ENCODE measurements at places on chromosomes 6 and 20.

- no peak for DNase-seq
Observed at GRCh38 chr6:53014063-53014462, 19.0 kb upstream of the GSTA4 start.

DNA sequence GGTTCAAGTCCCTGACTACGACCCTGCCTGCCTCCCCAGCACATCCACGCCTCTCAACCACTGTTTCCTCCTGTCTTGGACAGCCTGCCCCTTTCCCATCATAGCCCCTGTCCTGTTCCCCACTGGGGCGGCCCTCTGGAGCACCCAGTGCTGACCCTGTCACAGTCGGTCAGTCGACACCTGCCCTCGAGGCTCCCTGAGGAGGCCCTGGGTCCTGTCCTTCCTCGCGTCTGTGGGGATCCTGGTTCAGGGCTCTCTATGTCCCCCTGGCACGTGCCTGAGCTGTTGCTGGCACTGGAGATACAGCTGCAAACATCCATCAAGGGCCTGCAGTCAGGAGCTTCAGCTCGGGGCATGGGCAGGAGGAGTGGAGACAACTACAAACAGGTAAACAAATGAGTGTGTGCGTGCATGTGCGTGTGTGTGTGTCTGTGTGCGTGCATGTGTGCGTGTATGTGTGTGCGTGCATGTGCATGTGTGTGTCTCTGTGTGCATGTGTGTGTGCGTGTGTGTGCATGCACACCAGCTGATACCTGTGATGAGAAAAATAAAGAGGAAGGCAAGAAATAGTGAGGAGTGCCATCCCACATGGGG, 132.8 kb downstream of the PHACTR3 start:
- DNase-seq, result no peak

- no peak for DNase-seq
Observed at GRCh38 chr6:52620055-52620905, 43.4 kb upstream of the TRAM2 start.

DNA sequence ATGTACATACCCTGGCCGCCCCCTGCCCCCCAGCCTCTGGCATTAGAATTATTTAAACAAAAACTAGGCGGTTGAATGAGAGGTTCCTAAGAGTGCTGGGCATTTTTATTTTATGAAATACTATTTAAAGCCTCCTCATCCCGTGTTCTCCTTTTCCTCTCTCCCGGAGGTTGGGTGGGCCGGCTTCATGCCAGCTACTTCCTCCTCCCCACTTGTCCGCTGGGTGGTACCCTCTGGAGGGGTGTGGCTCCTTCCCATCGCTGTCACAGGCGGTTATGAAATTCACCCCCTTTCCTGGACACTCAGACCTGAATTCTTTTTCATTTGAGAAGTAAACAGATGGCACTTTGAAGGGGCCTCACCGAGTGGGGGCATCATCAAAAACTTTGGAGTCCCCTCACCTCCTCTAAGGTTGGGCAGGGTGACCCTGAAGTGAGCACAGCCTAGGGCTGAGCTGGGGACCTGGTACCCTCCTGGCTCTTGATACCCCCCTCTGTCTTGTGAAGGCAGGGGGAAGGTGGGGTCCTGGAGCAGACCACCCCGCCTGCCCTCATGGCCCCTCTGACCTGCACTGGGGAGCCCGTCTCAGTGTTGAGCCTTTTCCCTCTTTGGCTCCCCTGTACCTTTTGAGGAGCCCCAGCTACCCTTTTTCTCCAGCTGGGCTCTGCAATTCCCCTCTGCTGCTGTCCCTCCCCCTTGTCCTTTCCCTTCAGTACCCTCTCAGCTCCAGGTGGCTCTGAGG, 7.6 kb downstream of the CDKN1A start:
- DNase-seq, result no peak

GRCh38 chr6:160129881-160130615, 8.4 kb downstream of the SLC22A1 start:
- DNase-seq, result no peak

GRCh38 chr6:74574794-74575193, 631.1 kb downstream of the COL12A1 start:
- no peak for DNase-seq

- no peak for DNase-seq
Observed at GRCh38 chr6:142916881-142917280, 28.1 kb downstream of the HIVEP2 start.

- DNase-seq, result no peak
Observed at GRCh38 chr6:158311193-158311592, 1.1 kb upstream of the TULP4 start.

DNA sequence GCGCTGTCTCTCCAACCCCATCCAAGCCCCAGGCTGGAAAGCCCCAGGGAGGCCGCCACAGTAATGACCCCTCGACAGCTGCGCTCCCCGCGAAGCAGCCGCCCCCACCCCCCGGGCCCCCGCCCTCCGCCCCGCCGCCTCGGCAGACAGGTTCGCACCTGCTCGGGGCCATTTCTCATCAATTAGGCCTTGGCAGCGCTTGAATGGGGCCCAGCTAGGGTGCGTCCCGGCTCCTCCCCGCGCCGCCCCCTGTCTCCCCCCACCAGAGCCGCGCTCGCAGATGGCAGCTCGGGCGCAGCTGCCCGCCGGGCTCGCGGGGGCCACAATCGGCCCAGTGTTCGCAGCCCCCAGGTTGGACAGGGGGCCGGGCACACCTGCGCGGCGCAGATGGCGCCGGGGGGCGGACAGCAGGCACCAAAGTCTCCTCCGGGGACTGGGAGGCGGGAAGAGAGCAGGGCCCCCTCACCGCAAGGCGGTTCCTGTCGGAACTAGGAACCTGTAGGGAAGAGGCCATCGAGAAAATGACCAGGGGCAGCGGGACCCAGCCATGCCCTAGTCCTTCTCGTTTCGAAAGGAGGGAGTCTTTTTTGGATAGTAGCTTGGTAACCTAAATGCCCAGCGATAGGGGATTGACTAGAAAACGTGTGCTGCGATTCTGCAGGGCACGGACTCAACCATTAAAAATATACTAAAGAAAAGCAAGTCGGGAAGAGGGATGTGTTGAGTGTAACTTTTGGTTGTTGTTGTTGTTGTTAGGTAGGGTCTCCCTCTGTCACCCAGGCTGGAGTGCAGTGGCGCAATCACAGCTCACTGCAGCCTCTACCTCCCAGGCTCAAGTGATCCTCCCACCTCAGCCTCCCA, 83.2 kb upstream of the EYA2 start:
- no peak for DNase-seq

DNA sequence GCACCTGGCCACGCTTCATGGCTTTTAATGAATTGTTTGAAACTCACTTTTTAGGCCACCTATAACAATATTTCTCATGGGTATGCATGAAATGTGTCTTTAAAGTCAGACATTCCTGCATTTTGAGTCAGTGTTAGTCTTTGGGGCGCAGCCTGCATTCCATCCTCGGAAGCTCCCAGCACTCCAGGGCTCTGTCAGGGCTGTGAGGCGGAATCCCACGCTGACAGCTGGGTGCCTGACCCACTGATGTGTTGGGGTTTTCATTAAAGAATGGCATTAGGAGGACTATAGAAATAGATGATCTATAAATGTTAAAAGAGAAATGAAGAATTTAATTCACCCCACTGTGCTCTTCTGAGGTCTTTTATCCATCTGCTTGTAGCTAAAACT, 16.2 kb upstream of the CLDN20 start:
- DNase-seq, result no peak

GRCh38 chr6:169503422-169504152, 198.2 kb downstream of the WDR27 start:
- DNase-seq, result no peak

- DNase-seq, result no peak
Observed at GRCh38 chr20:59355242-59355641, 54.8 kb downstream of the EDN3 start.

DNA sequence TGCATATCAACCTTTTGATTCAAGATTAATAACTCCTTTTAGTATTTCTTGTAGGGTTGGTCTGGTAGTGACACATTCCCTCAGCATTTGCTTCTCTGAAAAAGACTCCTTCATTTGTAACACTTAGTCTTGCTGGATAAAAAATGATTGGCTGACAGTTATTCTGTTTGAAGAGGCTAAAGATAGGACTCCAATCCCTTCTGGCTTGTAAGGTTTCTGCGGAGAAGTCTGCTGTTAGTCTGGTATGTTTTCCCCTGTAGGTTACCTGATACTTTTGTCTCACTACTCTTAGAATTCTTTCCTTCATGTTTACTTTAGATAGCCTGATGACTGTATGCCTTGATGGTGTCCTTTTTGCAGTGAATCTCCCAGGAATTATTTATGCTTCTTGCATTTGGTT, 96.0 kb downstream of the CARMIL1 start:
- no peak for DNase-seq

GRCh38 chr20:5691918-5692618, 58.1 kb upstream of the SHLD1 start:
- no peak for DNase-seq

DNA sequence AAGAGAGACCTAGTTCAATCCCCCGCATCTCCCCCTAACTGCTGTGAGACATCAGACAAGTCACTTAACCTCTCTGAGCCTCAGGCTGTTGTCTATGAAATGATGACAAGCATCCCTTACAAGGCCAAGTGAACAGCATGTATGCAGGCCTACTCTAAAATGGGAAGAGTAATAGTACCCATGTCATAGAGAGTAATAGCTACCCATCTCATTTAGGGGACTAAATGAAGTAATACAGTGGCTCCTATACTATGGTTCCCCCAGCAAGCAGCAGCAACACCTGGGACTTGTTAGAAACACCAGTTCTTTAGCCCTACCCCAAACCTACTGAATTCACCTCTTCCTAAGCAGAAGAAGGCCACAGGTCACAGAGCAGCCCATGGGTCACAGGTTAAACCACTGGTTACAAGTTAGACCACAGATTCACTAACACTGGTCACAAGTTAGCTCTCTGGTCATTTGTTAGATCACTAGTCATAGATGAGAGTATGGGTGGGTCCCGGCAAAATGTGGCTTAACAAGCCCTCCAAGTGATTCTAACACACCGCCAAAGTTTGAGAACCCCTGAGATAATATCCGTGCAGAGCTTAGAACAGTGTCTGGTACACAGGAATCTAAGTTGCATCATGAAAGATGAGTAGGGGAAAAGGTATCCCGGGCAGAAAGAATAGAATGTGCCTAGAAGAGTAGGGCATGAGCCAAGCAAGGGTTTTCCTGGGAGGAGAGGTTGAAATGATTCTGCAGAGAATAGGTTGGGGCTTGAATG, 1.4 kb downstream of the DEFB124 start:
- DNase-seq, result no peak

- no peak for DNase-seq
Observed at GRCh38 chr20:57755609-57756008, 45.8 kb upstream of the PMEPA1 start.

GRCh38 chr6:2523061-2523460, 227.7 kb downstream of the MYLK4 start:
- DNase-seq, result no peak

DNA sequence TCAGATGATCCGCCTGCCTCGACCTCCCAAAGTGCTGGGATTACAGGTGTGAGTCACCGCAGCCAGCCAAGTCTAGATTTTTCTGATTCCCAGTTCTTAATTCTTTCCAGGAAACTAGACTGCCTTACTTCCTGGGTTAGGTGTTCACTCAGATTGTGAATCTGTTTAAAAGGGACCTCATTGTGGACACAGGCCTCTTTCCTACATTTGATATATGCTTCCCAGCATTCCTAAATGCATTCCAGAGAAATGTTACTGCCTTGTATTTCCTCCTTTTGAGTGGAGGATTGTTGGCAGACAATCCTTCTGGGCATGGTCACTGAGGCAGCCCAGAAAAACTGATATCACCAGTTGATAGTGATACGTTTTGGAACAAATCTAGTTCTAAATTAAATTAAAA, 15.7 kb downstream of the TMEM181 start:
- no peak for DNase-seq

DNA sequence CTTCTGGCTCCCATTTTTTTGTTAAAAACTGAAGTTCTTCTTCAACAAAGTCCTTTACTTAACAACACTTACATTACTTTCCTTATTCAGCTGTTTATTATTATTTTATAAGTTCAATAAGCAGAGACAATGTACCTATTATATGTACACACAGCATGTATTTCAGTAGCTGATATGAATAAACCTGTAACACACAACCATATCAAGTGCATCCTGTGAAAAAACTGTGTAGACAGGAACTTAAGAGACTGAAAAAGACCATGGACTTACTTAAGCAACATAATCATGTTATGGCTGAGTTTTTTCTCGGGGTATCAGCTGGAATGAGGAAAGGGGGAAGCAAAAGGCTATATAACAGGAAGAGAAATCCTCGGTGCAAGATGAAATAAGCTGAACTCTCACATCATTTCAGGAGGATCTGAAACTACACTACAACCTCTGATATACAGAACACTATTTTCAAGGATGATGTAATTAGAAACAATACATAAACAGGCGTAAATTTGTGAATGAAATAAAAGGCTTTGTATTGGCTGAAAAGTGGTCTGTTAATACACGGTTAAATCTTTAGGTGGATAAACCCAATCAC, 70.9 kb downstream of the REV3L start:
- DNase-seq, result no peak

GRCh38 chr20:62705627-62706026, 3.0 kb upstream of the NTSR1 start:
- DNase-seq, result no peak

DNA sequence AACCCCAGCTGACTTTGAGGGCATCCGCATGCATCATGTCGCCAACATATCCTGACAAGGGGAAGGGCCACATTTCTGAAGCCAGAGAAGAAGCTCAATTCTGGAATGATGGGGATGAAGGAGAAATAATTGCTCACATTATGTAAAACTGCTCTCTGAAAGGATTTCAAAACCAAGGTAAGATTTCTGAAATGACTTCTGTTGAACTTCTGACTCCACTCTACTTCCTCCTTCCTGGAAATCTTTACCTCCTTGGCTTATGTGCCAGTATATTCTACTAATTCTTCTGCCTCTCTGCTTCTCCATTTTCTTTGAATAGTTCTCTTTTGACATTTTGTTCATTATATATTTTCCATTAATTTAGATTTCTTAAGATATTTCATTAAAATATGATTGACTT, 31.9 kb downstream of the HLA-DPB1 start:
- DNase-seq, result no peak

DNA sequence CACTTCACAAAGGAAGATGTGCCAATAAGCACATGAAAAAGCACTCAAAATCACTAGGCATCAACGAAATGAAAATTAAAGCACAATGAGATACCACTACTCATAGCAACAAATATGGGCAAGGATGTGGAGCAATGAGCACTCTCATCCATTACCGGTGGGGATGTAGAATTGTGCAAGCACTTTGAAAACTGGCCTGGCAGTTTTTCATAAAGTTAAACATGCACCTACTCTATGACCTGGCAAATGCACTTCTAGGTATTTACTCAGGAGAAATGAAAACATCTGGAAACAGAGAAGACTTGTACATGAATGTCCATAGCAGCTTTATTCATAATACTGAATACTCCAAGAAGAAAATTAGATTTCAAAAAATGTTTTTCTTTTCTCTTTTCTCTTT, 34.1 kb upstream of the TMEM14A start:
- no peak for DNase-seq

Data from stimulated activated CD8-positive, alpha-beta memory T cell treated with anti-CD3 and anti-CD28 coated beads, Interleukin-7, amount 100 ng/mL, for 48 hours (primary cell).